ENCODE measurements at places on chromosomes 5 and 9. TPM values are rescaled to one million over a fixed set of nuclear protein-coding genes. Genes with fewer than 3 reads are reported as not detected.

Gene SHISAL2B
- not detected for polyA plus RNA-seq

Gene FIBCD1
- polyA plus RNA-seq = 2.6 TPM

Gene KIF24
- polyA plus RNA-seq = 1.7 TPM

Gene SPATA31A6
- not detected for polyA plus RNA-seq

Gene SEC61B
- polyA plus RNA-seq = 340 TPM

Gene LRRC19
- not detected for polyA plus RNA-seq

DNA sequence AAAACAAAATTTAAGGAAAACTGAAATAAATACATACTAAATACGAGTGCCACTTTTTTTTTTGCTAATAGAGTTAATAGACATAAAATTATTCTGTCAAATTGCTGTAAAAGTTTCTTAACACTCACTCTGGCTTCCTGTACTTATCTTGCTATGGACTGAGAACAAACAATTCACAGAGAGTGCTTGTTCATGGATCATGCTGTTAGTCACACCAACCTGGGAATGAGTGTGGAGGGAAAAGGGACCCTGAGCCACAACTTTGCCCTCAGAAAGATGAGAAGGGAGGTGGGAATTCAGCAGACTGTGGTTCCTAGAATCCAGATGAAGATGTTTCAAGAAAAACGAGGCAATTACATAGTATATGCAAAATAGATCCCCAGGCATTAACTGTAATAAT is 246.9 kb downstream of the FBXL7 start:
- no peak for DNase-seq

DNA sequence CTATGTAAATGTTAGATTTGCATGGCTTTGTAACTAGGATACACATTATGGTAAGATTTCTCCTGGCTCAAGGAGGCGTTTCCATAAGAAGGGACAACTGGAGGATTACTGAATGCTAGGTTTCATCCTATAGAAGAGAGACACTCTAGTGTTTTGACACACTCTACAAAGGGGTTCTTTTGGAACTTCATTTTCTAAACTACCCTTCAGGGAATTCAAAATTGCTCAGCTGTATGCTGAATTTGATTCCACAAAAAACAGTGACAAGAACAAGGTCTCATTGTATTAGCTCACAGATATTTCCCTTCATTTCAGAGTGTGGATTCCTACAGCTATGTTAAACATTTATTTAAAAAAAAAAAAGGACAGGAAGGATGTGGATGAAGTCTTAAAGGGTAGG is 151.7 kb downstream of the PPP2R2B start:
- DNase-seq = no peak

GRCh38 chr9:27679338-27679737 is 106.1 kb upstream of the C9orf72 start:
- no peak for DNase-seq

- no peak for DNase-seq
Measured at GRCh38 chr5:133244242-133244641, 192.4 kb downstream of the HSPA4 start.

GRCh38 chr5:172065431-172066065 is 59.1 kb upstream of the FBXW11 start:
- no peak for DNase-seq

- no peak for DNase-seq
Measured at GRCh38 chr9:128102861-128103588, 24.5 kb downstream of the PTGES2 start.

- DNase-seq = no peak
Measured at GRCh38 chr5:8633696-8634095, 764.7 kb downstream of the MTRR start.

DNA sequence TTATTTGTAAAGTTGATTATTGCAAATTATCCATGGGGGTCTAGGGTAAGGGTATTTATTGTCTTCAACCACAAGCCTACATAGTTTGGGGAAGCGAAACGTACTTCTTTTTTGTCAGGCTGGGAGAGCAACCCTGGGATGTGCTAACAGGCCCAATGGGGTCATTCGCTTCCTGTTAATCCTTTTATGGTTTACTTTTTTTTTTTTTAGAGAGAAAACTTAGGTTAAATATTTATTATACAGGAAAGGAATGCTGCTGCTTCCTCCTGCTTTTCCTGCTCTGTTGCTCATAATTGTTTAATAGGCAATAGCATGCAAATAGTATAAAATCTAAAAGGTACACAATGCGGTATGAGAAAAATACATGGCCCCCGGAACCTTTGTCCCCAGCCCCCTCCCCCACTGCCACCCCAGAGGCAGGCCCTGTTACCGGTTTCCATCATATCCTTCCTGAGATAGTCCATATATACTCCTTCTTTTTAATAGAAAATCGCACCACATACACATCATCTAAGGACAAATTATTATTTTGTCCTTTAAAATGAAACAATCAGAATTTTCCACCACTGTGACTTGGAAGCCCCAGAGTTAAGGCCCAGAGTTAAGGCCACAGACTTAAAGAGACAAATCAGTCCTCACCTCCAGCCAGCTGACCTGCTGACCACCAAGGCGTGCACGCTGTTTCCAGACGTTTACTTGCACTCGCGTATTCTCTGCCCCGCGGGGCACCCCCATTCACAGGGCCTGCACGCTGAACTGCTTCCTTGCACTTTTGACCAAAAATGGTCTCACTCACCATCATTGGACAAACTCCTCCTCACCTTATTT is 83.9 kb downstream of the NDFIP1 start:
- no peak for DNase-seq

DNA sequence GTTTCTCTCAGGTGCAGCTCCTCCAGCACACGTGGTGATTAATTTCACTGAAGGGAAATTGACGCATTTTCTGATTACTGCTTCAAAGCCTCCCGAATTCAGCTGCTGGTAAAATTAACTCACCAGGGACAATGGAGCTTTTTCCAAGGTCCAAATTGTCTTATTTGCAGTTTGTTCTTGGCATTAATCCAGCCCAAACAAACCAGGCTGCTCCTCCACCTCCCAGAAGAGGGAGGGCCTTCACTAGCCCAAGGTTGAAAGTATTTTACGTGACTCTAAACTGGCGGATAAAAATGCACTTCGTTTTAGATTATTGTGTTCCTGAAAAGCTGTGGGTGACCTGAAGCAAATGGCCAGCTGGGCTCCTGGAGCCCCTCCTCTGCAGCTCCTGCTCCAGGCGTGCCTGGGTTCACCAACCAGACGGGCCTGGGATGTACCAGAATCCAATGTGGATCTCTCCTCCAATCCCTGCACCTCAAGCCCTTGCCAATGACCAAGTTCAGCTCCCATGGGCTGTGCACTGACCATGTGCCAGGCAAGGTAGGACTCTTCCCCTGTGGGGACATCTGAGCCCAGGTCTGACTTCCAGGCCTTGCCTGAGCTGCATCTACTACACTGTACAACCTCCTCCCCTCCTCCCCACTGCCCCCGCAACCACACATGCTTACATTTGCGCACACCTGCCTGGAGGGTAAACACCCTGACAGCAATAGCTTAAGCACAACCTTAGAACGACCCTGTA is 193.4 kb downstream of the CDK5RAP2 start:
- no peak for DNase-seq

- DNase-seq = no peak
Measured at GRCh38 chr9:14303100-14303499, 10.8 kb downstream of the NFIB start.
